PC-9 (cell line): ENCODE measurements at places on chromosomes 11 and 22. TPM values are rescaled to one million over a fixed set of nuclear protein-coding genes. Genes with fewer than 3 reads are reported as not detected.

The CFAP300 gene
- total RNA-seq: 1.9 and 2.2 TPM in 2 replicates

DNA sequence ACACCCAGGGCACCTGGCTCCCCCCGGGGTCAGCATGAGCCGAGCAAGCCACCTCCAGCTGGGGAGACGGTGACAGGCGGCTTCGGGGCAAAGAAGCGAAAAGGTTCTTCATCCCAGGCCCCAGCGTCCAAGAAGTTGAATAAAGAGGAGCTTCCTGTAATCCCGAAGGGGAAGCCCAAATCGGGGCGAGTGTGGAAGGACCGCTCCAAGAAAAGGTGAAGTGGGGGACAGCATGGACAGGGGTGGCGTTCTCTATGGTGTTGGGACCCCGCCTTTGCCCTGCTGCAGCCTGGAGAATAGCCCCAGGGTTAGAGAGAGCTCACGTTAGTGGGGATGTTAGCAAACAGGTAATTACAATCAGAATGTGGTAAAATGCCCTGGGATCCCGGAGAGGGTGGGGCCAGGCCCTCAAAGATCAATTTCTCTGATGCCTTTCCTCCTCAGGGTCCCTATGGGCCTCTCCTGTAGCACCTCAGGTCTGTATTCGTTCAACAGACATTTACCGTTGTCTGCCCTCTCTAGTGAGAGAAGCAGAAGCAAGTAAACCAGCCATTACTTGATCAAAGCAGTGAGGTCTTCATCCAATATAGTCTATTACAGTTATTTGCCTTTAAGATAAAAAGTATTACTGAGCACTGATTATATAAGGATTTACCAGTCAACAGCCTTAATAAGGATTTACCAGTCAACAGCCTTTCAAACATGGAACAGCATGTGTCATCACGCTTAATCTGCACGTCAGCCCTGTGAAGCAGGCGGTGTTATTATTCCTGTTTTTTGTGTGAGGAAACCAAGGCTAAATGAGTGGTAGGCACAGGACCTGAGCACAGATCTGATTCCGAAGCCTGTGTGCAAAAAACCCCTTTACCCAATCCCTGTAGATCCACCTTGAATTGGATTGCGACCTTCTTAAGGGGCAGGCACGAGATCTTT lies 1.0 kb downstream of the CCDC86 start:
- H3K27ac ChIP-seq: 0 out of 2 replicates have a peak overlapping the region, but pooled peaks have one; percentile 52
- H3K36me3 ChIP-seq: peaks cover 8% of the 10 kb centered on the region; the same call in 1 of the 2 replicates
- peak; percentile 14 for DNase-seq
- no peaks in the 10 kb centered on the region for H3K27me3 ChIP-seq

The GTSE1 gene
- 51.5 and 64.6 TPM in 2 replicates for total RNA-seq

DNA sequence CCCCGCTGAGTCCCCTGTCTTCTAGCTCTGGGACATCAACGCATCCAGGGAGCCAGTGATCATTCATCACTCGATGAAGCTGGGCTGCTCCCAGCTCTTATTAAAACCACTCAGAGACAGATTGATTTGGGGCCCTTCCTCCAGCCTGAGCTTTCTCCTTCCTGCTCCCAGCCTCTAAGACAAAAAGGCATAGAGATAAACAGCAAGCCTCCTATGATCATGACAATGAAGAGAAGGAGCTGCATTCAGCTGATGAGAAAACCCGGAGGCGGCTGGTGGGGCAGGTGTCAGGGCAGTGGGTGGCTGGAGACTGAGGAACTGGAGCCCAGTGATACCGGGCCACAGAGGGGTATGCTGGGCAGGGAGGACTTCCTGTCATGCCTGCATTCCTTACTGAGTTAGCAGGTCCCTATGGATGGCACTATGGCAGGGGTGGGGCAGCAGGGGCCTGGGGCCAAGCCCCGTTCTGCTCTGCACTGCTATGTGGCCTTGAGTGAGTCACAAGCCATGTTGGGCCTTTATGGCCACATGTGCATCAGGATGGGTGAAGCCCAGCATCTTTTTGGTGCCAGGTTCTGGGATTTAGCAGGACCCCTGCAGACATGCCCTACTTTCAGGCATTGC lies 20.2 kb downstream of the PVALB start:
- DNase-seq: no peak
- H3K27me3 ChIP-seq: peaks cover 13% of the 10 kb centered on the region; the same call in 1 of the 2 replicates
- H3K4me1 ChIP-seq: no peaks in the 10 kb centered on the region
- H3K4me3 ChIP-seq: no peak overlapping the region
- H3K27ac ChIP-seq: no peak overlapping the region
- H3K36me3 ChIP-seq: no peaks in the 10 kb centered on the region

GRCh38 chr11:232783-233565 lies 3.2 kb downstream of the SIRT3 start:
- no peaks in the 10 kb centered on the region for H3K27me3 ChIP-seq
- H3K27ac ChIP-seq: no peak overlapping the region
- H3K4me3 ChIP-seq: no peak overlapping the region
- peaks cover 3% of the 10 kb centered on the region for H3K4me1 ChIP-seq
- no peaks in the 10 kb centered on the region for H3K36me3 ChIP-seq

GRCh38 chr11:95297680-95298452 lies 66.9 kb upstream of the SESN3 start:
- H3K4me3 ChIP-seq: no peak overlapping the region
- H3K27me3 ChIP-seq: 0 out of 2 replicates have a peak, but pooled peaks cover 8% of the 10 kb centered on the region
- no peak for DNase-seq
- no peaks in the 10 kb centered on the region for H3K36me3 ChIP-seq
- no peak overlapping the region for H3K27ac ChIP-seq

The SCO2 gene
- 3.0 and 6.1 TPM in 2 replicates for total RNA-seq
